Forelimb muscle (tissue), 1 donor: ENCODE measurements at places on chromosomes 16 and 17.

DNA sequence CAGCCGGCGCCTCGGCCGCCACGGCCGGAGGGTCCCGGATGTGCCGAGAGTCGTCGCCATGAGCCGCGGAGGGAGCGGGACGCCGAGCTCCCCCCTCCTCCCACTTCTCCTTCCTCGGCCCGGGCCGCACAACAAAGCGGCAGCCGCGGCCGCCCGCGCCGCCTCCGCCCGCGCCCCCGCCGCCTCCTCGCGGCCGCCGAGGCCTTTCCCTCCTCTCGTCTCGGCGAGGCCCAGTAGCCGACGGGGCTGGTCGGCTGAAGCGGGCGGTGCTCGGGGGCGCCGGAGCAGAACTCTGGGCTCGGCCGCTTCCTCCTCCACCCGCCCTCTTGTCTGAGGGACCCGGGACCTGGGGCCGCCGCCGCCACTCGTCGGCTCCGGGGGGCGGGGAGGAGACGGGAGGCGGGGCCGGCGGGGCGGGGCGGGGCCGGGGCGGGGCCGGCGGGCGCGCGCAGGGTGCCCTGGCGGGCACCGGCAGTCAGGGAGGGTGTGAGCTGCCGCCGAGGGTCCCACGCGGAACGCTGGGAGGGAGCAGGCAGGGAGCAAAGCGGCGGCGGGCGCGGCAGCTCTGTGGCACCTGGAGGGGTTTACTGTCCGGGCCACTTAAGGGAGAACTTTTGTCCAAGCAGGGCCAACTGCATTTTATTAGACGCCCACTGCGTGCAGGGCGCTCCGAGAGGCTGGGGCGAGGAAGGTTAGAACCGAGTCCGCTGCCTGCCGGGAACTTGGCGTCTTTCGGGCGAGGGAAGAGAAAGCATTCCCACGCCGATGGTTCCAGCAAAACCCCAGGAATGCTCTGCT lies at the start of gene SMURF2:
TSS of gene SMURF2 (minus strand) at position 332 of the 798 bp plus-strand sequence. CDS start 427 bp downstream, outside the sequence.
- DNase-seq: no peak

- no peak for DNase-seq
Observed at GRCh38 chr16:27579087-27579980, 29.4 kb downstream of the KATNIP start.

DNA sequence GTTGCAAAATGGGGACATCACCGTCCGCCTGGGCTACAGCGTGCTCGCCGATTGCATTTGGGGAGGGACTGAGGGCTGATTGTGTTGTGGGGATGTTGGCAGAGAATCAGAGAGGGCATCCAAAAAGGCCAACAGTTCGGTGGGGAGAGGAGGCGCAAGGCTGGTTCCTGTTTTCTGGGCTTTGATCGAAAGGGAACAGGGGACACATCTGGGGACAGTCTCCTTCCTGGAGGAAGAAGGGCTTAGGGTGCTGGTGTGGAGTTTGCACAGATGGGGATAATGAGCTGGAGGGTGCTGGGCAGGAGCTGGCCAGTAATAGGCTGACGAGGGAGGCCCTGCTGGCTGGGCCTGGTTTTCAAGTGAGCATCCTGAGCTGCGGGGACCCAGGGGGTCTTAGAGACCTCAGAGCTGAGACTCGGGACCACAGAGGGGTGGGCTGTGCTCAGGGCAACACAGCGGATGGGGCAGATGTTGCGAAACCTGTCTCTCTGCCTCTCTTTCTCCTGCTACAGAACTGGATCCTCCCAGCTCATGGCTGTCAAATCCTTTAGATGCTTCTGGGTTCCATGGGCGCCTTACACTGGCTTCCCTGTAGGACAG lies 288.7 kb downstream of the SEC14L1 start:
- no peak for DNase-seq

GRCh38 chr16:2963723-2964474 lies at the start of gene KREMEN2:
KREMEN2 (plus strand) TSS chr16:2964275; CDS start chr16:2964521, 246 bp downstream.
- no peak for DNase-seq

DNA sequence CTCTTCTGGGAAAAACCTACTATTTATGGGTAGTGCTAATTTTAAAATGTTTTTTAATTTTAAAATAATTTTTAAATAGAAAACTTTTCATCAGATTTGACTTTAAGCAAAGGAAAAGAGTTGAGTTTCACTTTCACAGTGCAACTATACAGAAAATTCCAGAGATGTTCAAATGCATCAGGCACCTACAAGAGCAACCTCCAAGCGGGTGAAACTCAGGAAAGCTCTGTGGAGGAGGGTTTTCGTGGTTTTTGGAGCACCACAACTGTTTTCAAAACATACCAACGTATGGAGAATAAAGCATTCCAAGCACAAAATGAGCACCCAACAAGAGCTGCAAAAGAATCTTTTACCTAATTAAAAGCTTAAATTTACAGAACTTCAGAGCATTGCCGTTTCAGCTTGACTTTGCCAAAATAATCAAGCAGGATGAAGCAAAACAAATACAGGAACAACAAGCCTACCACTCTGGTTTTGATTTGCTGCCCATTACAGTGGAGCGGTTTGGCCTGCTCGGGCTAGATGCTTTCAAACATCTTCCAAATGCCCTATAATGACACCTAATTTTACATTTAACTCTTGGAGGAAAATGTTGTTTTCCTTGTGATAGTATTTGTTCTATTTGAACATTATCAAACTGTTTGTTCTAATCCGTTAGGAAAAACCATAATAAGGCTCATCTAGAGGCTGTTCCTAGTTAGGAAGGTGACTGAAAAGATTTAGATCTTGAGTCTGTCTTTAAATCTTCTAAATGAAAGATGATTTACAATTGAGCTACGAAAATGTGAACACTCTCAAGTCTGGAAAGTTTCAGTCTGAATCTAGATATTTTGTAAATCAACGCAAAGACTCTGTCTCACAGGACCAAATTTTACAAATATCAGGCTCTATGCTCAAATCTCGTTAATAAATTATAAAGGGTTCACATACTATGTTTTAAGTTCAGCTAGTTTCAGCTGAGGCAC lies 34.5 kb downstream of the NACA2 start:
- DNase-seq: no peak

GRCh38 chr16:58421529-58421928 lies 29.3 kb downstream of the GINS3 start:
- DNase-seq: no peak

- no peak for DNase-seq
Observed at GRCh38 chr16:27235938-27236245, 32.6 kb downstream of the KDM8 start.

- DNase-seq: no peak
Observed at GRCh38 chr16:30368122-30368791, 2.0 kb downstream of the TBC1D10B start.

DNA sequence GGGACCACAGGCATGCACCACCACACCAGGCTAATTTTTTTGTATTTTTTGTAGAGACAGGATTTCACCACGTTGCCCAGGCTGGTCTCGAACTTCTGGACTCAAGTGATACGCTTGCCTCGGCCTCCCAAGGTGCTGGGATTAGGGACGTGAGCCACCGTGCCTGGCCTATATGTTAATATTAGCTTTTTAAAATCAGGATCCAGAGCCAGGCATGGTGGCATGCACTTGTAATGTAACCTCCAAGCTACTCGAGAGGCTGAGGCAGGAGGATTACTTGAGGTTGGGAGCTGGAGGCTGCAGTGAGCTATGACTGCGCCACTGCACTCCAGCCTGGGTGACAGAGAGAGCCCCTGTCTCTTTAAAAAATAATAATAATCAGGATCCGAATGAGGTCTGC lies 8.5 kb upstream of the ADCY7 start:
- no peak for DNase-seq

DNA sequence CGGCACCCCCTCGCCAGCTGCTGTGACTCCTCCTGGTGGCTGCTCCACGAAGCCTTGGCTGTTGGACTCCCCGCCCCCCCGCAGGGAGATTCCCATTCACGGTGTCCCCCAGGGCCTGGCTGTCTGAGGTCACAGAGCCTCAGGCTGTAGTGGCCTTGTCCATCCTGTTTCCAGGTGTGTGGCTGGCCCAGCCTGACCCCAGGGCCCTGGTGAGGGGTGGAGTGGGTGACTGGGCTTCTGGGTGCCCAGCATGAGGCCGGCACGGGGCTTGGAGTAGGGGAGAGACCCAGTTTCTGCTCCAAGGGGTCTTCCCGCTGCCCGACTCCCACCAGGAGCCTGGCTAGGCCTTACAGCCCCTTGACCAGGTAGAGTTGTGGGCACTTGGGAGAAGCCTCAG lies 10.4 kb downstream of the PRSS27 start:
- no peak for DNase-seq

DNA sequence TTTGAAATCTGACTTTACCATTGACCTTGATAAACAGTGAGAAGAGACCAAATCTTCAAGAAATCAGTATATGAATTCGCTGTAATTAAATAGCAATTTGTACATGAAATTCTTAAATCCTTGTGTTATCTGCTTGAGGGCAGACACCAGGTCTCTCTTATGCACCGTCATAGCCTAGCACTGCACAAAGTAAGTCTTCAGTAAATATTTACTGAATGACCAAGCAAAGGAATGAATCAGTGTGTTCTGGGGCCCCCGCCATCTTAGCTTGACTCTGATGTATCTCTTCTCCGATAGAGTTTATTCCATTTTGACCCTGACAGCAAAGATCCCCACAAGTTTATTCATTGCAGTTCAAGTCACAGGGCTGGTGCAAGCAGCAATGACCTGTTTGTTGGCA lies 328.0 kb downstream of the TMEM114 start:
- DNase-seq: no peak

DNA sequence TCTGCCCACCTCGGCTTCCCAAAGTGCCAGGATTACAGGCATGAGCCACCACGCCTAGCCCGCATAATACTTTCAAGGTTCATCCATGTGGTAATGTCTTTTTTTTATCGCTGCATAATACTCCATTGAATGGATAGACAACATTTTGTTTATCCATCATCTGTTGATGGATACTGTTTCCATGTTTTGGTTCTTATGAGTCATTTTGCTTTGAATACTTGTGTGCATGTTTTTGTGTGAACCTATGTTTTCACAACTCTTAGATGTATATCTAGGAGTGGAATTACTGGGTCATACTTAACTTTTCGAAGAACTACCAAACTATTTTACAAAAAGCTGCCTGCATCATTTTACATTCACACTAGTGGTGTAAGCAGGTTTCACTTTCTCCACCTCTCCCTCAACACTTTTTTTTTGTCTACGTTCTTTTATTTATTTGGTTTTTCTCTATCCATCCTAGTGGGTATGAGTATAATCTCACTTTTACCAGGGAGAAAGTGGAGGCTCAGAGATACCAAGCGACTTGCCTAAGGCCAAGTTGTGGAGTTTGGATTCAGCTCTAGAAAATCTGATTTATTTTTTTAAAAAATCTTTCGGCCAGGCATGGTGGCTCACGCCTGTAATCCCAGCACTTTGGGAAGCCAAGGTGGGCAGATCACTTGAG lies 151.2 kb downstream of the CMIP start:
- no peak for DNase-seq

DNA sequence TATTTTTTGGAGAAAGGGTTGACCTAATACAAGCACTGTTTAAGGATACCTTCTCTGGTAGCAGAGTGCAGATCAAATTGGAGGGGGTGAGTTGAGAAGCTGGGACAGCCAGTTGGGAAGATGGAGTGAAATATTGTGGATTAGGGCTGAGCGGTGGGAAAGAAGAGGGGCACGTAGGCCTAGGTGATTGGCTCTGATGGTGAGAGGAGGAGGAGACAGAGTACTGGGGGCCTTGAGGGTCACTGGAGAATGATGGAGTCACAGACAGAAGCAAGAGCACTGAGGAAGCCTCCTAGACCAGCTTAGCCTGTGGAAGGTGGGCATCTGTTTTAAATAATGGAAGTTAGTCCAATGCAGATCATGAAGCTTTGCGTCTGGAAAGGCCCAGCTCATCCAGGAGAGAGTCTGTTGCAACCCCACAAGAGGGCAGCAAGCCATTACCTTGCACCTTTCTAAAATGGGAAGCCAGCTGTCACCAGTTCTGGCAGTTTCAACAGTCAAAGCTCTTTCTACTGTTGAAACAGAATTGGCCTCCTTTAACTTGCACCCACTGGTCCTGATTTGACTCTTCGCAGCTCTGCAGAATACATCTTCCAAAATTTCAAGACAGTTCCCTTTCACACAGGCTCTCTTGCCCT lies 11.8 kb downstream of the SLC9A5 start:
- no peak for DNase-seq

DNA sequence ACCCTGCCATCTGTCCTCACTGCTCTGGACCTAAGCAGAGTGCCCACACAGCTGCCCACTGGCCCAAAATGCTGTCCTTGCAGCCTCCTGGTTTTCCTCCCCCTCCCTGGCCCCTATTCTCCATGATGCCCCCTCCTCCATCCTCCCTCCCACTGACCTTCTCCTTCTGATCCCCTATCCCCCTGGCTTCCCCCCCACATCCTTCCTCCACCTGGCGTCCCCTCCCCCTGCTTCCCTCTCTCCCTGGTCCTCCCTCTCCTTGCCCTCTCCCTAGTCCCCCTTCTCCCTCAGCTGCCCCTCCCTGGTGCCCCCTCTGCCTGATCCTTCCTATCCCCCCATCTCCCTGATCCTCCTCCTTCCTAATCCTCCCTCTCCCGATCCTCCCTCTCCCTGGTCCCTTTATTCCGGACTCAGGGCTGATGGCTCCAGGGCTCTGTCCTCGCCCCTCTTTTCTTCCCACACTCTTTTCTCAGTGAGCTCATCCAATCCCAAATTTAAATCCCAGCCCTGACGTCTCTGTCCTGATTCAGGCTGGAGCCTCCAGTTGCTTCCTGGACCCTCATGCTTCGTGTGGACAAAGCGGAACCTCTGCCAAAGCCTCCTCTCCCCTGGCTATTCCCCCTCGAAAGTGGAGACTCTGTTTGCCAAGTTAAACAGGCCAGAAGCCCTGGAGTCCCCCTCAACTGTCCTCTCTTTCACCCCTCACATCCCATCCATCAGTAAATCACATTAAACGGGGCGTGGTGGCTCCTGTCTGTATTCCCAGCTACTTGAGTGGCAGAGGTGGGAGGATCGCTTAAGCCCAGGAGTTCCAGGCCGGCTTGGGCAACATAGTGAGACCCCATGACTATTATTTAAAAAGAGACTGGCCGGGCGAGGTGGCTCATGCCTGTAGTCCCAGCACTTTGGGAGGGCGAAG lies 18.1 kb upstream of the RHBDF2 start:
- no peak for DNase-seq

DNA sequence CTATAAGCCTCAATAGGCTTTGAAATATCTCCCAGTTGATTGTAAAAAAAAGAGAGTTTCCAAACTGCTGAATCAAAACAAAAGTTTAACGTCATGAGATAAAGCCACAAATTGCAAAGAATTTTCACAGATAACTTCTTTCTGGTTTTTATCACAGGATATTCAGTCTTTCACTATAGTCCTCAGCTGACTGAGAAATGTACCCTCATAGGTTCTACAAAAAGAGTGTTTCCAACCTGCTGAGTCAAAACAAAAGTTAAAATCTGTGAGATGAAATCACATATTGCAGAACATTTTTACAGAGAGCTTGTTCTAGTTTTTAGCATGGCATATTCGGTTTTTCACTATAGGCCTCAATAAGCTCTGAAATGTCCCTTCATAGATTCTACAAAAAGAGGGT lies 559.2 kb downstream of the KCNJ18 start:
- no peak for DNase-seq

- DNase-seq: no peak
Observed at GRCh38 chr17:80759377-80759673, 214.7 kb downstream of the RPTOR start.

- no peak for DNase-seq
Observed at GRCh38 chr17:34675143-34675542, 95.8 kb downstream of the TMEM132E start.

DNA sequence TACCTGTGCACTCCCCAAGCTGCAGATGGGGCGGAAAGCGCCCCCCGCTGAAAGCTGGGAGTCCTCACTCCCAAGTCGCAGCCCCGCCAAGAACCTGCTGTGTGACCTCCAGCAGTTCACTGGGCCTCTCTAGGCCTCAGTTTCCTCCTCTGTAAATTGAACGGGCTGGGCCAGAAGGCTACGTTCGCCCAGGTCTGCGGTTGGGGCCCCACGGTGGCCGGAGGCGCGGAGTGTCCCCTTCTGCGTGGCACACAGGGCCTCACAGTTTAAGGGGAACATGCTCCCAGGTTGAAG lies 628 bp downstream of the GALK1 start:
- no peak for DNase-seq
